Forelimb muscle (tissue), 1 donor: ENCODE measurements at places on chromosomes 6 and 20. TPM values are rescaled to one million over a fixed set of nuclear protein-coding genes. Genes with fewer than 3 reads are reported as not detected.

GRCh38 chr20:20395903-20396568, 28.1 kb downstream of the INSM1 start:
- no peak for DNase-seq

GRCh38 chr6:125714441-125715090, 34.9 kb upstream of the HEY2 start:
- no peak for DNase-seq

CENPW gene
- 8.7 TPM for polyA plus RNA-seq

DNA sequence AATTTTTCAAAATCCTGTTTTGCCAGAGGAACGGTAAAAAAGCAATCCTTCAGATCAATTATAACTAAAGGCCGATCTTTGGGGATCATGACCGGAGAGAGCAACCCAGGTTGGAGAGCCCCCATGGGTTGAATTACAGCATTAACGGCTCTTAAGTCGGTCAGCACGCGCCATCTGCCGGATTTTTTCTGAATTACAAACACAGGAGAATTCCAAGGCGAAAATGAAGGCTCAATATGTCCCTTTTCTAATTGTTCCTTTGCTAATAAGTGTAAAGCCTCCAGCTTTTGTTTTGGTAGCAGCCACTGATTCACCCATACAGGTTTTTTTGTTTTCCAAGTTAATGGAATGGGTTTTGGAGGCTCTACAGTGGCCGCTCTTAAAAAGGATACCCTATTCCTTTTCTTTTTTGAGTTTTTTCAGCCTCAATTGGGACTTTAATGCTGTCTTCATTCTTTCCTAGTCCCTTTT, 16.9 kb upstream of the PTCRA start:
- no peak for DNase-seq

DNA sequence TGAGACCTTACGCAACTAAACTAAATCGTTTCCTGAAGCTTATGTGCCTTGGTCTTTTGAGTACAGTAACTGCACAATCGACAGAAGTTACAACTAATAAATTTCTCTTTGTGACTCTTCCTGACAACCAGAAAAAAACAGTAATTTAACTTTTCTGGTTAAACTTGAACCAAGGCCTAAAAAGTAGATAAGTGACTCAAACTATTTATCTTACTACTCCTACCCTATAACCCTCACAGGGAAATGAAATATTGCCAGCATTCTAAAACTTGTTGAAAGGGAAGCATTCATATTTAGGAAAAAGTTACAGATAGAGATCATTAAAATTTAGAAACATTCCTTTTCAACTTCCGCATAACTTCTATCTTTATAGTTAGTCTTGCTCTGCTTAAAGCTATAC, 1034.4 kb downstream of the EYS start:
- peak; percentile 1 for DNase-seq
